ENCODE measurements at places on chromosomes 16 and 17.

DNA sequence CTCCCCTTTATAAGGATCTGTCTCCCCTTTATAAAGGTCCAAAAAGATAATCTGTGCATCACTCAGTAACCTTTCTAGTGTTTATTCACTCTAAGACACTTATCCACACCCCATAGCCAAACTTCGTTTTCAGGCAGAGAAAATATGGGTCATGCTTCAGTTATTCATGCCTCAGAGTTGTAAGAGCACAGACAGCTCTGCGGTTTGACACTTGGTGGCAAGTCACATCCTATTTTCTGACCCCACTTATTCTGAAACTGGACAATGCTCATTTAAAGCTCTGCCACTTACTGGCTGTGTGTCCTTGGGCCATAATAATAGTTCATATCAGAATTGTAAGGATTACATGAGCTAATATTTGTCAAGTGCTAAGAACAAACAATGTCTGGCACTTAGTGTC, 2.0 kb upstream of the KRTAP2-1 start:
- DNase-seq = no peak

DNA sequence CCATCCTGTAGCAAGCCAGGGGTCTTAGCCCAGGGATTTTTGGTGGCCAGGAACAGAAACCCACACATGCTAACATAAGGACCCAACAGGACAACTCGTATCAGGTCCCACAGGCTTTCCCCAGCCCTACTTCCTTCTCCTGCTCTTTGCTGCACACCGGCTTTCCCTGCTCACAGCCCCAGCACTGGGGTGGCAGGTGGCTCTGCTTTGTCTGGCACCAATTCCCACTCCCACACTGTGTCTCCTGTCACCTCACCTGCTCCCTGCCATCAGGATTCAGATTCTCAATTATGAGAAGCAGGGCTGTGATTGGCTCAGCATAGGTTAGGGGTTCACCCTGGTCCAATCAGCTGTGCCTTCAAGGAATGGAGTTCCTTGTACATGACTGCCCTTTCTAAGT, 94.1 kb downstream of the TMEM132E start:
- no peak for DNase-seq

DNA sequence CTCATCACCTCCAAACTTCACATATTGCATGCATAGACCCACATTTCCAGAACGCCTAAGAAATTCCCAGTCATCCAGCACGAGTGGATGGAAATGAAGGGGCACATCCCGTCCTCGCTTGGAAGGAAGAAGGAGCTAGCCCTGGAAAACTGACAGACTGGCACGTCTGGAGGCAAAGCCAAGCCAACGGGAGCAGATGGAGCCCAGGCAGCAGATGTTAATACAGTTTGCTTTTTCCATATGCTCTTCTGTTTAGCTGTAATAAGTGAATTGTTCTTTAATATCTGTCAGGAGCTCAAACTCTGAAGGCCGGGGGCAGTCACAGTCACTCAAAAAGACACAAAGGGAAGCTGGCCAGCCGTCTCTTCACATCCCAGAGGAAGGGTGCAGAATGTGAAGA, 187.7 kb downstream of the XYLT1 start:
- DNase-seq = no peak

GRCh38 chr17:4750606-4751005, 10.9 kb upstream of the CXCL16 start:
- DNase-seq = no peak

- no peak for DNase-seq
Measured at GRCh38 chr16:2587891-2588565, 50.2 kb downstream of the PDPK1 start.

DNA sequence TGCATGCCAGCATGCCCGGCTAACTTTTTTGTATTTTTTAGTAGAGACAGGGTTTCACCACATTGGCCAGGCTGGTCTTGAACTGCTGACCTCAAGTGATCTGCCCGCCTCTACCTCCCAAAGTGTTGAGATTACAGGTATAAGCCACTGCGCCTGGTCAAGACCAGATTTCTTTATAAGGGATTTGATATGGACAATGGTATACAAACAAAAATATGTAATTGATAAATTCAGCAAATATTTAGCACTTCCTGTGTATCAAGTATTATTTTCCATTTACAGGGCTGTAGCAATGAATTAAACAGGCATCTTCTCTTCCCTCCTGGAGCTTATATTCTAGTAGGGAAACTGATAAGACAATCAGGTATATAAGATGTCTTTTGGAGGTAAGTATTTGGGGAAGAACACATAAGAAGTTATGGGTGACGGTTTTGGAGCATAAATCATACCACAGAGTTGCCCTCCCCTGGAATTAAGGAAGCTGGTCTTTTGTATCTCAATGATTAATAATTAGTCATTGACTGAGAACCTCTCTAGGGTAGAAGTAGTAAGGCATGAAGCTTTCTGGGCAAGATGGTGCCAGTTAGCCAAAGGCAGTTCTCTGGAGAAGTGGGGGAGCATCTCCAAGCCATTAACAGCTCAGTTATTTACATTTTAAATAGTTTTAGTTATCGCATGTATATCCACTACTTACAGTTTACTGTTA, 35.8 kb downstream of the TANC2 start:
- DNase-seq = no peak

- no peak for DNase-seq
Measured at GRCh38 chr17:33273743-33274410, 19.2 kb downstream of the ASIC2 start.
